ENCODE measurements at places on chromosomes 3 and 15.

DNA sequence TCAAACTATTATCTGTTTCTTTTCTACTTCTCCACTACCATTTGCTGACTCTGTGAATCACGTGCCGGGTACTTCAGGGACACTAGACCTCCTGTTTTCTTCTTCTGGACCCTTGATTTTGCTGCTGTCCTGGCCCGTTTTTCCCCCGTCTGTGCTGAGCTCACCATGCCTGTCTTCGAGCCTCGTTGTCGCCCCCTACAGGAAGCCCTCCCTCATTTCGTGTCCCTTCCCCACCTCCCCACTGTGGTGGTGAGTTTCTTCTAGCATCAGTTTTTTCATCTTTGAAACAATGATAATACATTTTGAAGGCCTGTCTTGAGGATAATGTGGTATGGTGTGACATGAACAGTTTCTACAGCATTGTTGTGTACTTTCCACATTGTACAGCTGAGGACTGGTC, 12.8 kb downstream of the GABRG3 start:
- DNase-seq: no peak

DNA sequence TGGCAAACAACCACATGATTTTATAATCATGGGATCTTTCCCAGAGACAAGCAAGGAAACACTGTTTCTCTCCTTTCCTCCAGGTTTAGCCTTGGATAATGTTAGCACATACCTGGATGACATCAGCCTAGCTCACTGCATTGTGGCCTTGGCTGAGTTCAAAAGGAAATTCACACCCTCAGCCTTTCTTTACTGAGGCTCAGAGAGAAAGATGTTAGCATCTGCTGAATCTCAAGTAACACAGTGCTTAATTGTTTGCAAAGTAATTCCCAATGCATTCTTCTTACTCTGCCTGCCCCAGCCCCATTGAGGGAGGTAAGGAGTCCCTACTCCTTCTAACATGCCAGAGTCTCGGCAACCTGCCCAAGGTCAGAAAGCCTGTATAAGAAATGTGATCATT, 432.2 kb upstream of the LMCD1 start:
- no peak for DNase-seq

DNA sequence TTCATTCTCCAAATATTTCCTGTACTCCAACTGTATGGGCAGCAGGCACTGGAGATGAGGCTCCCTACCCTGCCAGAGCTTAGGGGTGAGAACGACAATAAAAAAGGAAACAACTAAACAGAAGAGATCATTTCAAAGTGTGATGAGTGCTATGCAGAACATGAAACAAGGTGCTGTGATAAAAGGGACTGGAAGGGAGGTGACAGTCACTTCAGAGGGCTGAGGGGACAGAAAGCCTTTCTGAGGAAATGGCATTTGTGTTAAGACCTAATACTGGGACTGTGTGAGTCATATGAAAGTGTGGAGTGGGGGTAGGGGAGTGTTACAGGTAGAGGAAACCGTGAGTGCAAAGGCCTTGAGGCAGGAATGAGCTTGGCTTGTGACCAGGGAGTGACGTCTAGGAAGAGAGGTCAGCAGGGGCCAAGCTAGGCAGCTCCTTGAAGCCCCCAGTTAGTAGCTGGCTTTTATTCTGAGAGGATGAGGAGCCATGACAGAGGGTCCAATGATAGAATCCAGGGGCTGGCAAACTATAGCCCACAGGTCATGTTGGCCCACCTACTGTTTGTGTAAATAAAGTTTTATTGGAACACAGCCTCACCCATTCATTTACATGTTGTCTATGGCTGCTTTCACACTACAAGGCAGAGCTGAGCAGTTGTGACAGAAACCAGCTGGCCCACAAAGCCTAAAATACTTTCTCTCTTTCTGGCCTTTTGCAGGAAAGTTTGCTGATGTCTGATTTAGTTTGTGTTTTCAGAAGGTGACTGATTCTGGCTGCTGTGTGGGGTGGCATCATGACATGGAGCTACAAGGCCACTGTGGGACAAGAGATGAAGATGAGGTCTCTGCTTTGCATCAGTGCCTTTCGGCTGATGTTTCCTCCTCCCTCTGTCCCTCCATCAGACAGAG, 56.6 kb downstream of the LSM3 start:
- no peak for DNase-seq

DNA sequence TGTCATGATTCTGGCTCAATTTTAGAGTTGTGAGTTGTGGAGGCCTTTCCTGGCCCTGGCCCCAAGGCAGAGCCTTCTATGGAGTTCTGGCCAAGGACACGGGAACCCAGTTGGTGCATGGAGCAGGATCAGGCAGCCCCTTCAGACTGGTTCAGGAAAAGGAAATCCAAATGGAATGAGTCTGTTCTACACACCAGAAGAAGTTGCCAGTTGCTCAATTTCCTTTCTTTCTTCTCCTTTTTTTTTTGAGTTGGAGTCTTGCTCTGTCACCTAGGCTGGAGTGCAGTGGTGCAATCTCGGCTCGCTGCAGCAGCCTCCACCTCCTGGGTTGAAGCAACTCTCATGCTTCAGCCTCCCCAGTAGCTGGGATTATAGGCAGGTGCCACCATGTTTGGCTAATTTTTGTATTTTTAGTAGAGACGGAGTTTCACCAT, 28.9 kb upstream of the BHLHE40 start:
- DNase-seq: no peak

DNA sequence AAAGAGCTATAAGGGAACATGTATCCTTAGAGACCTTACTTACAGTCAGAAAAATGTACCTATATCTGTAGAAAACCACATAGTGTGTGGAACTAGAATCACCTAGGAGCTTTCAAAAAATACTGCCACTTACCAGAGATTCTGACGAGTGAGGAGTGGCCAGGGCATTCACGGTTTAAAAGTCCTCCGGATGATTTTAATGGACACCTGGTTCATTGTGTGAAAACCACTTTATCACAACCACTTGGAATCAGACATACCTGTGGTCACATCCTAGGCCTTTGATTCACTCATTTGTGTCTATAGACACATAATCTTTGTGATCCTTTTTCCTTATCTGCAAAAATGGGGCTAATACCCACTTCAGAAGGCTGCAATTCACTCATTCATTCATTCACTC, 159.8 kb downstream of the MBNL1 start:
- DNase-seq: no peak

- DNase-seq: no peak
Measured at GRCh38 chr3:71127052-71127831, 456.3 kb downstream of the FOXP1 start.

DNA sequence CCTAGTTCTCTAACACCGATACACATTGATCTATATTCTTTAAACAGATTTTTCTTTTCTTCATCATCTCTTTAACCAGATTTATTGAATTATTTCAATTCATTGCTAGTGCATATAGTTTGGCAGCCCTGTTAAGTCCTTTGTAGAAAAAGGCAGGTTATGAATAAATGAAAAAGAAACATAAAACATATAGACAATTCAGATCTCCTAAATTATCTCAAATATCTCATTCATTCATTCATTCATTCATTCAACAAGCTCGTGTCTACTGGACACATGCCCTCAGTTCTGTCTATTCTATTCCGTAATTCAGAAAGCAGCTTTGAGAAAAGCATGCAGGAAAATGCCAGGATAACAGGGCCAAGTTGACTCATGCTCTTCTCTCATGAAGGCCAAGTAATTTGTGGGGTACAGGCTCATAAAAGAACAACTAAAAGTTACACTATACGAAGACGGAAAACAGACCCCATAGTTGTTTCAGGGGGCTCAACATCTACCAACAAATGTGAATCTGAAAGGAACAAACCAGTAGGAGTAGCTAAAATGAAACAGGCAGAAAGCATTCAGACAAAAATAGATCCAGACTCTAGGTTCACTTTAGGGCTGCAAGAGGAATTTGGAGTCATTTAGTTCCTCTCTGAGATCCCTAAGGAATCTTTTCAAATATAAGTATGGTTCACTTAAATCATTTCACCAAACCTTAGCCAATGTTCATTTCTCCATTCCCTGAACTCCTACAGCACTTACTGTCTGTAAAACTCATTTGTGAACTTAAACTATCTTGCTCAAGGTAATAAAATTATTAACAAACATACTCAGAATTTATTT, 7.5 kb downstream of the ZNF148 start:
- no peak for DNase-seq

GRCh38 chr3:45199837-45200648, 26.0 kb downstream of the TMEM158 start:
- DNase-seq: no peak

GRCh38 chr3:83216919-83217594, 1455.6 kb upstream of the GBE1 start:
- no peak for DNase-seq

GRCh38 chr3:53097887-53098286, 32.3 kb downstream of the RFT1 start:
- DNase-seq: no peak

- no peak for DNase-seq
Measured at GRCh38 chr3:62662677-62663076, 212.5 kb downstream of the CADPS start.

- DNase-seq: no peak
Measured at GRCh38 chr15:70794596-70795310, 31.4 kb upstream of the UACA start.

- no peak for DNase-seq
Measured at GRCh38 chr3:54355800-54356199, 233.4 kb downstream of the CACNA2D3 start.

DNA sequence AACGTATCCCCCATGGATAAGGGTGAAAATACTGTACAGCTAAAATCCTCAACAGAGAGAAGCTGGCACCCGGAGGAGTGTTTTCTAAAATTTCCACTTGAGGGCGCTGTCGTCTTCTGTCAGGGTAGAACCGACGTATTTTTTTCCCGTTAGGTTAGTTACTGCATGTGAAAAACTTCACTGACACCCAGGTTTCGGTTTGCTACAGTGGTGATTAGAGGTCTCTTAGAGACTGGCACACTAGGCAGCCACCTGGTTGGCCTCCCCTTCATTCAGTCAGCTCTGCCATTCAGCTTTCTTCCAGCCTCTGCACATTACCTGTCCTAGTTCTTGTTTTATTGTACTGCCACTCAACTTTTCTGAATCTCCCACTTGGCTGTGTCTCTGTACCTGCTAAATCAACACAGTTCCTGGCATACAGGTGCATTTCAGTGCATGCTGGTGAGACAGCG, 18.4 kb downstream of the CCK start:
- peak; percentile 10 for DNase-seq

GRCh38 chr3:4355401-4356219, 52.4 kb downstream of the SETMAR start:
- no peak for DNase-seq

DNA sequence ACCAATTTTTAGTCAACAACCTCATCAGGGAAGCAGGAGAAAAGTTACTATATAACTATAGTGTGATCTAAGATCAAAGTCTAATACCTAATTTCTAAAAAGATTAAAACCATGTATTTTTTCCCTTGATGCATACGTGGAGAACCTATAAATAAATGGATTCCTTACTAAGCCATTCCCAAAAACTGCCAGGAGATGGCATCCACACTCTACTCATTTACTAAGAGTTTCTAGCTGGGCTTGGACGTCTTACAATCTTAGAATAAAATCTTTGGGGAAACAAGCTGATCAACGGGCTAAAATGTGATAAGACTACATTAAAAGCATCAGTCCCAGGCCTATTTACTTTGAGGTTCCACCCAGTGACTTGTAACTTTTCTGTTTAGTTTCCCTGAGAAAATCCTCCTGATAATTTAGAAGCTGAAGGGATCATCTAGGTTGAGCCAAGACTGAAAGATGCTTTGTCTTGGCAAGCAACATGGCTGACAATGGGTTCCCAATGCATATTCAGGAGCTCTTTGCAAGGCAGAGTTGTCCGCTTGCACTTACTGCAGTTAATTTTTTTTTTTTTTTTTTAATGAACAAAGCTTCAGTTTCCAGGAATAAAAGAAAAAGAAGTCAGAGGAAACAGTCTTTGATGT, 85.5 kb upstream of the FGF12 start:
- peak; percentile 8 for DNase-seq

DNA sequence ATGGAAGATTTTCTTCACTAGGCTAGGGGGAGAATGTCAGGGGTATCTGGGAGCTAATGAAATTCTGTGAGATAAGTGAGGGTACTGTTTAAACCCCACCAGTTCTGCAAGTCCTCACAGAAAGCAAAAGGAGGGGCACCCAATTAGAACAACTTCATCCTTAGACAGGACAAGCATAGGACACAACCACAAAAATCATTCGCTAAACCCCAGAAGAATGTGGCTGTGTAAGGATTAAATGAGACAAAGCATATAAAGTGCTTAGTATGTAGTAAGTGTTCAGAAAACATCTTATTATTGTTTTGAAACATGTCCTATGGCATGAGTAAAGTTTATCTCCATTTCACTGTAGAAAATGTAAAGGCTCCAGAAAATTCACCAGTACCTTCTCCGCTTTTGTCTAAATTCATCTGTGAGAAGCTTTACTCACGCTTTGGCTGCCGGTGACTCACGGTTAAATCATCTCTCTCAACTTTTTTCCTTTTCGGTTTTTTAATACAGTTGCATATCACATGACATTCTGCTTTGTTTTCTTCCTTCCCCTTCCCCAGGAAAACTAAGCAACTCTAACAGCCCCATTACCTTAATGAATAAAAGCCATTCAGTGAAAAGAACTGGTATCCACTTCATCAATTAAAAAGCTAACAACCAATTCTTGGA, 1.7 kb downstream of the CLRN1 start:
- no peak for DNase-seq

- DNase-seq: no peak
Measured at GRCh38 chr3:52801839-52802238, 7.2 kb downstream of the ITIH3 start.

GRCh38 chr3:76834657-76835056, 205.2 kb upstream of the ROBO2 start:
- no peak for DNase-seq

- no peak for DNase-seq
Measured at GRCh38 chr3:102114264-102114979, 265.1 kb downstream of the NFKBIZ start.

- no peak for DNase-seq
Measured at GRCh38 chr15:101310508-101310907, 15.5 kb upstream of the SNRPA1 start.

- no peak for DNase-seq
Measured at GRCh38 chr15:80503319-80503952, 99.3 kb downstream of the ARNT2 start.

DNA sequence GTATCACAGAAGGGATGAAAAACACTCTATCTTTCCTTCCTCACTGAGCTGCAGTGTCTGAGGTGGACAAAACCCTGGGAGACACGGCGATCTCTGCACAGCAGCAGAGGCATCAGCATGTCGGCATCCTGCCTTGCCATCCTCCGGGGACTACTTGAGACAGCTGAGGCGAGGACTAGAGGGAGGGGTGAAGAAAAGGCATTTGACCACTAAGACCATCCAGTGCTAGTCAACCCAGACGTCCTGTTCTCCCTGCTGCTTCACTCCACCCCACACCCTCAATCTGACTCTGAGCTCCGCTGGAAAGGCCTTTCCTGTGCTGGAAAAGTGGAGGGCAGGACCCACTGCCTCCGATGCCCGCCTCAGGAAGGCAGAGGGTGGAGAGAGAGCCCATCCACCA, 67.3 kb downstream of the VGLL4 start:
- DNase-seq: no peak

Measured in NCI-H1694 treated with DMSO at 0.1 percent for 48 hours (cell line).